Smooth muscle cell of the pulmonary artery (primary cell): ENCODE measurements at places on chromosomes 5 and 9. TPM values are rescaled to one million over a fixed set of nuclear protein-coding genes. Genes with fewer than 3 reads are reported as not detected.

The DMRT2 gene
- not detected in 2 replicates for total RNA-seq

The LEAP2 gene
- total RNA-seq = 0.26 and 0.30 TPM in 2 replicates

The ITK gene
- not detected in 2 replicates for total RNA-seq

The DNAH5 gene
- total RNA-seq = 0.20 and 0.43 TPM in 2 replicates

The GABRA1 gene
- total RNA-seq = 0.17 TPM in 1 of 2 replicates, not detected in the other

The SLC31A2 gene
- 8.6 and 8.9 TPM in 2 replicates for total RNA-seq

The ZDHHC21 gene
- 10.1 and 12.2 TPM in 2 replicates for total RNA-seq

The ADGRV1 gene
- total RNA-seq = 0.26 and 0.50 TPM in 2 replicates

The OR13J1 gene
- not detected in 2 replicates for total RNA-seq

The RASGRF2 gene
- total RNA-seq = 1.2 and 15.0 TPM in 2 replicates

The NME5 gene
- total RNA-seq = 2.5 and 2.7 TPM in 2 replicates

The SHISAL2B gene
- total RNA-seq = not detected in 2 replicates

The BTNL3 gene
- not detected in 2 replicates for total RNA-seq

The SOWAHA gene
- under 0.01 TPM in 1 of 2 replicates, not detected in the other for total RNA-seq

The NR5A1 gene
- total RNA-seq = not detected in 2 replicates

The ATP6V0E1 gene
- 289 and 296 TPM in 2 replicates for total RNA-seq

The SEPTIN8 gene
- 61.4 and 81.7 TPM in 2 replicates for total RNA-seq

The IRGM gene
- 0.13 TPM in 1 of 2 replicates, not detected in the other for total RNA-seq

The IL4 gene
- total RNA-seq = not detected in 2 replicates

The DHFR gene
- total RNA-seq = 4.7 and 11.1 TPM in 2 replicates

The KIF20A gene
- total RNA-seq = 8.9 and 21.6 TPM in 2 replicates

The FRRS1L gene
- total RNA-seq = 0.07 and 0.10 TPM in 2 replicates

The LMX1B gene
- under 0.01 TPM in 1 of 2 replicates, not detected in the other for total RNA-seq

The PTGER4 gene
- 15.0 and 25.0 TPM in 2 replicates for total RNA-seq

The C9orf78 gene
- 26.6 and 33.7 TPM in 2 replicates for total RNA-seq

The WDR31 gene
- 3.9 and 5.0 TPM in 2 replicates for total RNA-seq

The TAF1L gene
- total RNA-seq = under 0.01 TPM in 1 of 2 replicates, not detected in the other

The SLC27A6 gene
- total RNA-seq = 0.10 and 0.13 TPM in 2 replicates

The PKD2L2 gene
- not detected in 2 replicates for total RNA-seq

The ECM2 gene
- 7.0 and 30.7 TPM in 2 replicates for total RNA-seq

The CPLANE1 gene
- total RNA-seq = 20.9 and 23.0 TPM in 2 replicates

The IFNA14 gene
- not detected in 2 replicates for total RNA-seq

The HMCN2 gene
- total RNA-seq = 0.07 and 0.17 TPM in 2 replicates

The SPAG8 gene
- total RNA-seq = 0.91 and 1.3 TPM in 2 replicates

The SPATA31A3 gene
- not detected in 2 replicates for total RNA-seq

The SHOC1 gene
- under 0.01 TPM in 1 of 2 replicates, not detected in the other for total RNA-seq

The CDKN2B-AS1 gene
- 1.3 and 1.8 TPM in 2 replicates for total RNA-seq

The PDCD1LG2 gene
- total RNA-seq = 9.1 and 22.8 TPM in 2 replicates

The FOXD4L5 gene
- 0.03 and 0.07 TPM in 2 replicates for total RNA-seq

The PAX5 gene
- total RNA-seq = not detected in 2 replicates

The DHX29 gene
- total RNA-seq = 32.1 and 38.8 TPM in 2 replicates

The GGTA1 gene
- total RNA-seq = 0.10 and 0.20 TPM in 2 replicates
